ENCODE measurements at places on chromosomes 2 and 18.
A peak's percentile ranks its signal among the peaks of the same experiment; 100 is the strongest.

- peak; percentile 21 for DNase-seq
Observed at GRCh38 chr2:234292205-234292961, 204.5 kb downstream of the ARL4C start.

DNA sequence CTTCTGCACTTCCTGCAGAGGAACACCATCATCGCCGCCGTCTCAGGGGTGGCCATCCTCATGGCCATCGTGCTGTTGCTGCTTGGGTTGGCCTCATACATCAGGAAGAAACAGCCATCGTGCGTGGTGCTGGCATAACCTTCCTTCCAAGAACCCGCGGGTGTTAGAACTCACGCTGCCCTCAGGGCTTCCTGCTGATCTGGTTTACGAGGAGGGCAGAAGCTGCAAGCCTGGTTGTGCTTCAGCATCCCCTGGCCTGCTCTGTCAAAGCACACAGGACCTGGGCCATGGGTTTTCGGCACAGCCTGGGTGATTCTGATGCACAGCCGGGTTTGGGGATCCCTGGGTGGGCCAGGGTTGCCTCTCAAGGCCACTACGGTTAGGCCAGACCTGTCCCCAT is 12.2 kb upstream of the ZAP70 start:
- no peak for DNase-seq

- peak; percentile 85 for DNase-seq
Observed at GRCh38 chr2:74003494-74004211, 18.9 kb downstream of the TET3 start.

- no peak for DNase-seq
Observed at GRCh38 chr2:180222644-180223043, 215.5 kb upstream of the CWC22 start.

- DNase-seq, result no peak
Observed at GRCh38 chr2:257429-257828, 6.4 kb downstream of the SH3YL1 start.

DNA sequence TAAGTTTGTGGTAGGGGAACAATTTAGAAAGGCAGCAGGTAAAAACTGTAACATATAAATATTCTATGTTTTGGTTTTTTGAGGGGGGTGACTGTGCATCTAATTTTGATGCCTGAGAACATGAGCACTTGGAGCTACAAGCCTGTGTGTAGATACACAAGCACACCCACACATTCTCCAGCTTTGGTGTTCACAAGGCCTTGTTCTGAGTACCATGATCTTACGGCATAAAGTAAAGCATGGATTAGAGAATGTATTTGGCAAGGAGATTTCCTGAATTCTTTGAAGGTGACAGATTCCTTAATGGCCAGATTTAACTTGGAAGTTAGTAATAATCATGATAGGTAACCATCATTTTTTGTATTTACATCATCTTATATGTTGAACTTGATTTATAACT is 42.7 kb downstream of the MAP3K20 start:
- DNase-seq, result no peak

DNA sequence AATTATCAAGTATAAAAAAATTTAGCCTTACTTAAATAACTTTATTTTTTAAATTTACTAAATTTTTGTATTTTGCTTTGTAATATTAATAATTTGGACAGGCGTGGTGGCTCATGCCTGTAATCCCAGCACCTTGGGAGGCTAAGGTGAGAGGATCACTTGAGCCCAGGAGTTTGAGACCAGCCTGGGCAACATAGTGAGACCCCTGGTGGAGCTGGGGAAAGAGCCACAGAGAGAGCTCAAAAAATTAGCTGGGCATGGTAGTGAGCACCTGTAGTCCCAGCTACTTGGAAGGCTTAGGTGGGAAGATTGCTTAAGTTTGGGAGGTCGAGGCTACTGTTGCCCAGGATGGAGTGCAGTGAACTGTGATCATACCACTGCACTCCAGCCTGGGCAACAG is 143.5 kb downstream of the B3GNT2 start:
- DNase-seq, result no peak

- no peak for DNase-seq
Observed at GRCh38 chr2:77155511-77155910, 366.7 kb downstream of the LRRTM4 start.

- no peak for DNase-seq
Observed at GRCh38 chr18:13834496-13835015, 10.6 kb downstream of the MC5R start.

- no peak for DNase-seq
Observed at GRCh38 chr2:55025082-55025481, 25.2 kb downstream of the RTN4 start.

DNA sequence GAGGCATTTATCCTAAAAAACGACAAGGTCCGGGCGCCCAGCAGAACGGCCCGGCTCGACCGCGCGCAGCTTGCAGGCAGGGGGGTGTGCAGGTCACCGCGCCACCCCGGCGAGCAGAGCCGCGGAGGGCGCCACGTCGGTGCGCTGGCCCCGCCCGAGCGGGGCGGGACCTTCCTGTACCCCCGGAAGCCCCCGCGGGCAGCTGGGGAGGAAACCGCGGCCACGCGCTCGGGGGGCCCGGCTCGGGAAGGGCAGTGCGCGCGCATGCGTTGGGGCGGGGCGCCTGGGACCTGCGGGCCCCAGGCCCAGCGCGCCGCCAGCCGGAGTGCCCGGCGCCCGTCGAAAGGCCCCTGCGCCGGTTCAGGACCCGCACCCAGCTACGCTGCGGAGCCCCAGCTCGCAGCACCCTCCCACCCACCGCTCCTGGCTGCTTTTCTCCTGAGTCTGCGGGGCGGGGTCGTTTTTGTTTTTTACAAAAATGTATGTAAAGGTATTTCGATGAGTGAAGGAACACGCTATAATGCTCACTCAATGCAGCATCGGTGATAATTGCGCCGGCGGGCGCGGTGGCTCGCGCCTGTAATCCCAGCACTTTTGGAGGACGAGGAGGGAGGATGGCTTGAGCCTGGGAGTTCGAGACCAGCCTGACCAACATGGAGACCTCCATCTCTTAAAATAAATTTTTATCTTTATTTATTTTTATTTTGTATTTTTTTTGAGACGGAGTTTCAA is 47.7 kb upstream of the POMC start:
- no peak for DNase-seq

DNA sequence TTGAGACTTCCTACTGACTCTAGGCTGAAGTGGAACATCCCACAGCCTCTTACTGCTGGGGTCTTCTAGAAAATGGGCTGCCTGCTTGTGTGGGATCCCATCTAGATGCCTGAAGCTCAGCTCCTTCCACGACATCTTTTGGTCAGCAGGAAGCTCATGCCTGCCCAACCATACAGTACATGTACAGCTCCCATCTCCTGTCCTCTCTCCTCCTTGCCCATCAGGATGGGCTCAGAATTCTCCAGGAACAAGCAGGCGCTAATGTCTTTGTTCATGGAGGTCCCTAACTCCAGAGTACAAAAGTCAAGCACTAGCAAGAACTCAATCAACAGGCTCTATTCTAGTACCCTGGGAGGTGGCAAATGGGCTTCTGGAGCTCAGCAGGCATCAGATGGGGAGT is 31.7 kb upstream of the GPR17 start:
- no peak for DNase-seq

DNA sequence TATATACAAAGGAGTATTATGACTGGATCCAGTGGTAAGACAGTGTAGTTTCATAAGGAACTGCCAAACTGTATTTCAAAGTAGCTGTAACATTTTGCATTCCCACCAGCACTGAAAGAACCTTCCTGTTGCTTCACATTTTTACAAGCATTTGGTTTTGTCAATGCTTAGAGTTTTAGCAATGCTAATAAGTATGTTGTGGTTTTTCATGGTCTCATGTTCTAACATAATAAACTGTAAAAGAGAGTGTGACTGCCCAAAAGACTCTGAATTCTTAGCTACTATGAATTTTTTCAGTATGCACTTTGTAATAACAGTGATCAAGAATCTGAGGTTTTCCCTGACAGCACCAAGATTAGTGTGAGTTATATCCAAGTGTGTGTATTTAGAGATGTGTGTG is 604.2 kb downstream of the XIRP2 start:
- no peak for DNase-seq

DNA sequence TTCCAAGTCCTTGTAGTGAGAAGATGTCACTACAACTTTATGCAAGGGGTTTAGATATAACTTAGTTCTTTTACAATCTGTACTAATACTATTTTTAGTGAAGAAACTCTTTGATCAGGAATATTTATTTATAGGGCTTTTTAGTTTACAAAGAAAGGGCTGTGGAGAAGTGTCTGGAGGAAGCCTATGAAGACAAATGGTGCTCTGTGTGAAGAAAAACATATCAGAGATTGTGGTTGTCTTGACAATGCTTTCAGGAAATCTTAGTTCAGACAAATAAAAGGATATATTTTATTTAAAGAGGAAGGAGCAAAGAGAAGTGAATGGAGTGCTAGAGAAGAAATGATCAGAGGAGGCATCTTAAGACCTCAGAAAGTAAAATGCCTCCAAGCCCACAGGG is 824.9 kb downstream of the DCDC2C start:
- no peak for DNase-seq

DNA sequence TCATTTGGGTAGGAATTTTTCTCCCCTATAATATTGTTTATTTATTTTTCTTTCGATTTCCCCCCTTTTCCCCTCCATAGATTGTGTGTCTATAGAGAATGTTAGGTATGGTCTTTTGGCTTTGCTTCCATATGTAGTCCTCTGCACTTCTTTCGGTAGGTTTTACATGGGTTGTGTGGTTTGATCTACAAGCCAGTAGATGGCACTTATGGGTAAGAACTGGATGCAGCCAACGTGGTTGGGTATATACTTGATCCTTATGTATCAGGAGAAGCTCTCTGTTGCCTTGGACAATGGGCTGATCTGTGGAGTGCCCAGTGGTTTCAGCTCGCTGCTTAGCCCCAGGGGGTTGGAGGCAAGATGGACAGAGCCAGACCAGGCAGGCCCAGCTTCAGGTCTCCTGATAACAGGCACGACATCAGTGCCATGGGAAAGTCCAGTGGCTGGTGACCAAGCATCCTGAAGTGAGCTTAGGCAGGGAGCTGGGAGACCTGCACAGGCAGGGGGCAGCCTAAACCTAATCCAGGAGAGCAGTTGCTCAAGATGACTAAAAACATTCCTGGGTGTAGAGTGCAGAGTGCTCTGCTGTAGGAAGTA is 488.3 kb downstream of the CCDC85A start:
- DNase-seq, result no peak

DNA sequence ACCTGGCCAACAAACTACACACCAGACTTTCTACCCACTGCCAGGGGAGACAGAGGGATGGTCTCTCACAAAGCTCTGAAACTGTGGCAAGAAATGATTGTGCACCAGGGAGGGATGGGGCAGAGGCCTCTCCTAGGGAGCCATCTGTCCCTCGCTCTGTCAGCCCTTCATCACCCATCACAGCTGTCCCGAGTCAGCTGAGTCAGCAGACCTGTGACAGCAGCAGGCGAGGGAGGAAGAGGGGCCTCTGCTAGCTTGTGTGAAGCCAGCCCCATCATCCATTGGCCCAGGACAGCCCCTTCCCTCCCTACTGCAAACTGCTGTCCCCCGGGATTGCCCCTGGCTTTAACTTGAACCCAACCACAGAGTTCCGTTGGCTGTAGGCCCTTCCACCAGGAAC is 5.0 kb downstream of the SH2D6 start:
- DNase-seq, result no peak

DNA sequence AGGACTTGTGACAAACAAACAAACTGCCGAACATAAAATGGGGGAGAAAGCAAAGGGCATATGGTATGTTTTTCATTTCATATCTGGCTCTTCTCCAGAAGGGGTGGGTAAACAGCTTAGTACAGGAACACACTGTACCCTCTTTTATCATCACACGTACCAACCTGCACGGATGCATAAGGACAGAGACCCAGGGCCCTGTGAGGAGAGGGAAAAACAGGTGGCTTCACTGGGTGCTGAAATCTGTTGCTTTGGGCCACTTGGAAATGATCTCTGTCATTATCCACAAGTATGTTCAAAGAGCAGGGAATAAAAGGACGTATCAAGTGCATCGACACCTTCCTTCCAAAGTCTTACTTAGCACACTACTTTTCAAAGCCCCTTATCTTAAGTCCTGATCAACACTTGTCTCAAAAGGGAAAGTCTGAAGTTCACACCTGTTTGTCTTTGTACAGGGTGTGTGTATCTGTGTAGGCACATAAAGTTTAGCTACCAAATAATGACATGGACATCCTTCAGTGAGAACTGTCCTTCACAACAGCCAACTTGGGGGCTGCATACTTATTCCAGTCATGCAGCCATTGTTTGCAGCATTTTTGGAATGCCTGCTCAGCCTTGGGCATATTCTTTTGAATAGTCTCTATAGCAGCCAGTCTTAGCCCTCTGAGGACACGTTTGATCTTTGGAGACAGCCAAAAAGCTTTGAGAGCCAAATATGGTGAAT is 60.6 kb downstream of the IRS1 start:
- no peak for DNase-seq

GRCh38 chr2:16321872-16322271 is 343.8 kb downstream of the CYRIA start:
- no peak for DNase-seq

DNA sequence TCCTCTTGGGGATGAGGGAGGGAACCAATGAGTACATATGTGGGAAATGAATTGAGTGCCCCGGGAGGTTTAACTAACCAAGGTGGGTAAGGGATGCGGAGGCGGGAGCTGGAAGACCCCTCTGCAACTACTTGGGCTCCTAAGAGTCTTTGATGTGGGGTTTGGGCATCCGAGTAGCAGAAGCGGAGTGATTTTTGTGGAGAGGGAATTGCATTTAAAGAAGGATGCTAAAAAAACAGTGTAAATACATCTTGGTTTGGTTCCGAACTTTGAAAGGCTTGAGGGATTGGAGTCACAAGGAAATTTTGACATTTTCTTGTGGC is 215.7 kb downstream of the MCFD2 start:
- DNase-seq, result no peak

DNA sequence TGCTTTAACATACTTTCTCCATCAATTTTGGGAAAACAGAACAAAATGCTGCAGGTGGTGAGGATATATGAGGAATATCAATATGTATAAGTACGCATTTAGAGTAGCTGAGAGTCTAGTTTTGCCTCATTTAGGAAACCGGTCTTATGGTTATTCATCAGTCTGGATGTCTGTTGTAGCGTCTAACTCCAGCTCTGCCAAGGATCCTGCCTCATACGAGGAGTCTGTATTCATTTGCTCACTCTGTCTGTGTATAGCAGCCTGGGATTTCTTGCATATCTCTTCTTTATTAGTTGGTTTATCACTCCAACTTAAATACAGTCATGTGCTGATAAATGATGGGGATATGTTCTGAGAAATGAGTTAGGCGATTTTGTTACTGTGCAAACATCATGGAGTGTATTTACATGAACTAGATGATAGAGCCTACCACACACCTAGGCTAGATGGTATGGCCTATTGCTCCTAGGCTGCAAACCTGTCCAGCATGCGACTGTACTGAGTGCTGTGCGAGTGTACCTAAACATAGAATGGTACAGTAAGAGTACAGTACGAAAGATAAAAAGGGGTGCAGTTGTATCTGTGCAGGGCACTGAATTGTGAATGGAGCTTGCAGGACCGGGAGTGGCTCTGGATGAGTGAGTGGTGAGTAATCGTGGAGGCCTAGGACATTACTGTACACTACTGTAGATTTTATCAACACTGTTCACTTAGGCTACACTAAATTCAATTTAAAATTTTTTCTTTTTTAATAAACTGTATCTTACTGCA is 148.1 kb downstream of the ZNF407 start:
- peak; percentile 35 for DNase-seq

Measured in urothelium cell line (cell line).